ENCODE measurements at places on chromosomes 6 and 20. TPM values are rescaled to one million over a fixed set of nuclear protein-coding genes. Genes with fewer than 3 reads are reported as not detected.

OXT gene
- total RNA-seq, result not detected

TRIM38 gene
- 15.1 TPM for total RNA-seq

FKBP1A gene
- total RNA-seq, result 156 TPM

TPD52L1 gene
- total RNA-seq, result 10.8 TPM
